Stimulated activated naive CD4-positive, alpha-beta T cell treated with Interleukin-2 at 50 U/mL for 16 hours (primary cell): ENCODE measurements at places on chromosomes 2 and 18.

- DNase-seq: no peak
Observed at GRCh38 chr2:143807671-143808070, 678.5 kb downstream of the ARHGAP15 start.

DNA sequence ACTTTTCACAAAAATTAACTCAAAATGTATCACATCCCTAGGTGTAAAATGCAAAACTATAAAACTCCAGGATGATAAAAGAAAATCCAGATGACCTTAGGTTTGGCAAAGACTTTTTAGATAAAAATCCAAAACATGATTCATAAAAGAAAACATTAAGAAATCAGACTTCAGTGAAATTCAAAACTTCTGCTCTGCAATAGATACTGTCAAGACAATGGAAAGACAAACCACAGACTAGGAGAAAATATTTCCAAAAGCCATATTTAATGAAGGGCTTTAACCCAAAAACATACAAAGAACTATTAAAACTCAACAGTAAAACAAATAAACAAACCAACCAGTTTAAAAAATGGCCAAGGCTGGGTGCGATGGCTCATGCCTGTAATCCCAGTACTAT is 173.6 kb upstream of the SPOPL start:
- no peak for DNase-seq

DNA sequence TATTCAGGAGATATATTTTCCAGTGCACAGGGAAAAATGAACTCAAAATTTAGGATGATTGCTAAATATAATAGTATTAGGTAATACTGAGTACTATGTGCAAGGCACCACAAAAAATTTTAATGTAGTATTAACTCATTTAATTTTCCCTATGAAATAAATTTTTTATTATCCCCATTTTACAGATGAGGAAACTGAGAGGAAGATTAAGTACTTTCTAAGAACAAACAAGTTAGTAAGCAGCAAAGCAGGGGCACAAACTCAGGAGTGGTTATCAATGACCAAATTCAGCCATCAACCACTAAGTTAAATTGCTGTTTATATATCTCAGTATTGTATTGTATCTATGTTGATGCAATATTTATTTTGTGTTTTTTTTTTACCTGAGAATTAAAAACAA is 14.2 kb downstream of the SPDYA start:
- no peak for DNase-seq

- no peak for DNase-seq
Observed at GRCh38 chr2:183951630-183952029, 646.7 kb upstream of the ZNF804A start.

DNA sequence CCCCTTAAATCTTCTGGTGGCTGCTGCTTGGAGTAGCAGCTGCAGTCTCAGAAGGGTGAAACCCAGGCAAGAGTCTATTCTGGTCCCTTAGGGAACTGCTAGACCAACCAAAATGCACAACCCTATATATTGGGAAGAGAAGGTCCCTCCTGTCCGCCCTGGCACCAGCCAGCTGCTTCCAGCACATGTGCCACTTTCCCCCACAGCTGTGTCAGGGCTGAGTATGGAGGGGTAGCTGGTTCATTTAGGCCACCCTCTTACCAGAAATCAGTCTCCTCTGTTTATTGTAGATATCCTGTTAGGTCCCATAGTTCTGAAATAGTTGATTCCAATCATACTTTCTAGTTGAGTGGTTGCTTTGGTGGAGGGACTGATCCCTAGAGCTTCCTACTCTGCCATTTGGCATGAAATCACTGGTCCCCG is 68.9 kb downstream of the BIRC6 start:
- no peak for DNase-seq

DNA sequence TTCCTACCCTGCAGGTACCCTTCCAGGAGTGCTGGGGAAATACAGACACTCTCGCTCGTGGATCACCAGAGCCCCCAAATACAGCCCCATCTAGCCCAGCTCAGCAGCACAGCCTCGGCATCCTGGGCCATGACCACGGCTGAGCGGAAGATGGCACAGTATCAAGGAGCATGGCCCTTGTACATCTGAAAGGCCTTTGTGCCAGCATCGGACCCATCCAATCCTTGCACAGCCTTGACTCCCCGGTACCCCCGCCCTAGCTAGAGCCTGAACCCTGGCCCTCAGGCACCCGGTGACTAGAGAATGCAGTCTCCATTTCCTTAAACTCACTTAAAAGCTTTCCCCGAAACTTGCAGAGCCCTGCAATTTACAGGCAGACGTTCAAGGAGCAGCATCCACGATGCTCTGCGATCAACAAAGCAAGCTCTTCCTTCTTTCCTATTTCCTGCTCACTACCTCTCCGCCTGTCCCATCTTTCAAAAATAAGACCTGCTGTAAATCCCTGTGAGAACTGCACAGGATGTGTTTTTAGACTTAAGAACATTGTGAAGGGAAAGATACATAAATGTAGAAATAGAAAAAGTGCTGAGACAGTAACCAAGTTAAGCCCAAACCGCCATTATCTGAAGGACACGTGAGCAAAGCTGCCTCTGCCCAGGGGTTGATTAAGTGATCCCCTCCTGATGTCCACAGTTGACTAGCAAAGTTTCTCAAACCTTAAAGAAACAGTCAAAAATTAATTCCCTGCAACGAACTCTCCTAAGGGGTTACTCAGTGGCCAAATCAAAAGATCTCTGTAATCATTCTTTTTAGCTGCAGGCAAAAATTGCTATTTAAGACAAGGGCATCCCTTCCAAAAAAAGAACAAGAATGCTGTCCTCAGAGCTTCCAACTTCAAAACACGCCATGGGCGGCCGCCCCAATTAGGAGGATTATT is 48.5 kb downstream of the ZNF516 start:
- no peak for DNase-seq
